ENCODE measurements at places on chromosomes 5 and 9.

DNA sequence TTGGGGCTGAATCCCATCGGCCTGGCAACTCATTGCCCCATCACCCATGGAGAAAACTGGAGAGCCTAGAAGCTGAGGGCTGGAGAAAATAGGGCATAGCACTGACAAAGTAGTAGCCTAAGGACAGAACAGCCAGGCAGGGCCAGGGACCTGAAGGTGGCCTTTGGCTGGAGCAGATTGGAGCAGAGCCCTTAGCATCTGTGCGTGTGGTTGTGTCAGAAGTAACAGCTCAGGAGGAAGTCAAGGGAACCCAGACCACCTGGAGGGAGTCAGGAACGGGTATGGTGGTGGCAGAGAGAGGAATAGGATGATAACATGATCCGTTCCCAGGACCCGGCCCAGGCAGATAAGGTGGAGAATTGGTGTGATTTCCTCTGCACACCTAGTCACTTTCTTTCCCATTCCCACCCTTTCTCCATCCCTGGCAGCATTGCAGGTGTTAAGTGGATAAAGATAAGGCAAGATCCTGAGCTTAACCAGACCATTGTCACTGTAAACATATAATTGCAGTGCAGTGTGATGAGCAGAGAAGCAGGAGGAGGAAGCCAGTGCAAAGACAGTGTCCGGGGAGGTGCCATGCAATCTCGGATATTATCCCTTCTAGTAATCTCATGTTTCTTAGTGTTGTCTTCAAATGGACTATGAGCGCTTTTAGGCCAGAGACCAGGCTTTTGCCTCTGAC lies 67.0 kb downstream of the NDFIP1 start:
- no peak for DNase-seq

DNA sequence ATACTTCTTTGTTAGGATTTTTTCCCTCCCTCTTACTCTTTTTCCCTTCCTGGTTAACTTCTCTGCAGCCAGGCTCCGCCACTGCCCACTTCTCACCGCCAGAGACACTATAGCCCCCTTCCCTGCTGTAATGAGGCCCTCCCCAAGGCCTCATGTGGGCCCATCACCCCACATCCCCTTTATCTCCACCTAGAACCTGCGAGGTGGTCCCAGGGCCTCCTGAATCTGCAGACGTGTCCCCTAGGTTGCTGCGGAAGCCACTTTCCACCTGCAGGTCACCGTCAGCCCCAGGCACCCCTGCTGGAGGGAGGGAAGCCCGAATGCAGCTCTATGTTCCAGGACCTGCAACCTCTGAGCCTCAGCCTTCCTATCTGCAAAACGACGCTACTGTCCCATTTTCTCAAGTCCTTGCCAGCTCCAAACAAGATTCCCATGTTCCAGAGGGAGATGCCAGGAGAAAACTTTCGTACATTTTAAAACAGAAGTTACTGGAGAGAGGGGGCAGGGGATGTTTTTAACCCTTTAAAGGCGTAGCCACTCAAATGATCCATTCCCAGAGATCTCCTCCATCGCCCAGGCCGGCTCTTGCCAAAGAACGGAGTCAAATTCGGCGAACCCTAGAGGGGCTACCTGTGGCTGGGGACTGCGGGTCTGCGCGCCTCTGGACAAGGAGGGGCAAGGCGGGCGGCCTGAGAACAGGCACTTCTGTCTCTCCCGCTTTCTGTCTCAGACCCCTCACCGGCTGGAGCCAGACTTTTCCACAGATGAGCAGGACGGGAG lies 929 bp downstream of the SH3PXD2B start:
- peak; percentile 87 for DNase-seq

DNA sequence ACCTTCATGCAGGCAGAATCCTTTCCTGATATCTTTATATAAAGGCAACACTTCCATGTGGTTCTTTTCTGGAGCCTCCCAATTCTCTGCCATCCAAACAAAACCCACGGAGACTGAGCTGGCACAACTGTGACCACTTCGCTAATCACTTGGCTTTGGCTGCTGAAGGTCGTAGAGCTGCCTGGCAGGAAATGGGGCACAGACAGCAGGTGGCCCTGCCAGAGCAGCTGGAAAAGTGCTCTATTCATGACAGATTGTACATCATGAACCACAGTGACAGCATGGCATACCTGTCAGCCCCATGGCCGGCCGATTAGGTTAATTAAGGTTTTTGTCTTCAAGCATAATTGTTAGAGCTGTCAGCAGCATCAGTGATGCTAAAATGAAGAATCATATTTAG lies 141.9 kb upstream of the ANKRD55 start:
- no peak for DNase-seq

DNA sequence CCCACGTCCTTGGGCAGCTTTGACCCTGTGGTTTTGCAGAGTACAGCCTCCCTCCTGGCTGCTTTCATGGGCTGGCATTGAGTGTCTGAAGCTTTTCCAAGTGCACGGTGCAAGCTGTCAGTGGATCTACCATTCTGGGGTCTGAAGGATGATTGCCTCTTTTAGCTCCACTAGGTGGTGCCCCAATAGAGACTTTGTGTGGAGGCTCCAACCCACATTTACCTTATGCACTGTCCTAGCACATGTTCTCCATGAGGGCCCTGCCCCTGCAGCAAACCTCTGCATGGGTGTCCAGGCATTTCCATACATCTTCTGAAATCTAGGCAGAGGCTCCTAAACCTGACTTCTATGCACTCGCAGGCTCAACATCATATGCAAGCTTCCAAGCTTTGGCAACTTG lies 644.2 kb upstream of the CDH9 start:
- no peak for DNase-seq

DNA sequence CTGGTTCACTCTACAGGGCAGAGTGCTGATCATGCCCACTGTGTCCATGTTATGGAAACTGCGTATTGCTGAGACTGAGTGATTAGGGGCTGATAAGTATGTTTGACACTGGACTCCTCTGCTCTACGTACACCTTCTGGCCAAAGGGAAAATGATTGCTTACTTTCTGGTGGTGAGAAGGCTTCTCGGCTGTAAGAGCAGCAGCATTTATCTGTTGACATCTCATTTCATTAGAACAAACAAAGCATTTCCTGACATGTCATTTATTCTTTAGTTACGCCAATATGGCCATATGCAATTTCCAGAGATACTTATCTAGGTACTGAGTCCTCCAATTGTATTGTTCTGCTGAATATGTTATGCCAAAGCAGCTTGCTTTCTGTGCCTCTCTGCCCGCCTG lies 5.6 kb downstream of the FAXDC2 start:
- DNase-seq = no peak

GRCh38 chr9:68708513-68708912 lies 3.5 kb downstream of the PIP5K1B start:
- DNase-seq = no peak

GRCh38 chr5:79330071-79330470 lies 94.1 kb downstream of the JMY start:
- no peak for DNase-seq

DNA sequence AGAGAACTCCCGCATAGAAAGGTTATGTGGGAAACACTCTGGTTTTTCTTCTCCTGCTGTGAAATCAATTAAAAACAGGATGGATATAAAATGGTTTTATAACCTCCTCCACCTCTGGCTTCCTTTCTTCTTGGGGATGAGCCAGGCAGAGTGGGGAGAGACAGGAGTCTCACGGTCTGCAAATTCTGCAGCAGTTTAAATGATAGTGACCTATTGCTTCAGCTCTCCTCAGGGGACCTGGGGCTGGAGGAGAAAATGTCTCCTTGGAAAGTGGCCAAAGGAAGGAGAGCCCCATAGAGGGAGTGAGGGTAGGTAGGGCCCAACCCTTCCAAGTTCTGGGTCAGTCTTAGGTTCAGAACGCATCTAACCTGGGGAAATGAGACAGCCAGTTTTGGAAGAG lies 118.8 kb downstream of the MTX3 start:
- DNase-seq = peak; percentile 77

- peak; percentile 22 for DNase-seq
Observed at GRCh38 chr5:56078278-56079156, 83.8 kb upstream of the IL6ST start.

- no peak for DNase-seq
Observed at GRCh38 chr5:34045023-34045422, 2.0 kb upstream of the C1QTNF3 start.

Data from right hindlimb (tissue), 1 donor.